Left renal cortex interstitium (tissue), 4 donors: ENCODE measurements at places on chromosomes 5 and 9.

DNA sequence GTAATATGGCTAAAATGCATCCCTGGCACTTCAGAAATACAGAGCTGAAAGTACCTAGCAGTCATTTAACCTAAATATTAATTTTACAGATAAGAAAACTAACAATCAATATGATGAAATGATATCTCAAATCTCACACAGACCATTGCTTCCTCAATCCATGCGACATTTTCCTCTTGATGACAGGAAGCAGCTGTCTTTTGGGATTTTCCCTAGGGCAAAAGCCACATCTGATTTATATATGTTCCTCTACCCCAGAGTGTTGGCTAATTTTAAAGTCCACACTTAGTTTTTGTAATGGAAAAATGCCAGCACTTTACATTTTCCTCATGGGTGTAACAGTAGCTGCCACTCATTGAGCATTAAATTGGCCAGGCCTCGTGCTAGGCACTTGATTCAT is 47.7 kb upstream of the ITGA1 start:
- DNase-seq: no peak

GRCh38 chr5:107294669-107295068 is 376.1 kb downstream of the EFNA5 start:
- no peak for DNase-seq

DNA sequence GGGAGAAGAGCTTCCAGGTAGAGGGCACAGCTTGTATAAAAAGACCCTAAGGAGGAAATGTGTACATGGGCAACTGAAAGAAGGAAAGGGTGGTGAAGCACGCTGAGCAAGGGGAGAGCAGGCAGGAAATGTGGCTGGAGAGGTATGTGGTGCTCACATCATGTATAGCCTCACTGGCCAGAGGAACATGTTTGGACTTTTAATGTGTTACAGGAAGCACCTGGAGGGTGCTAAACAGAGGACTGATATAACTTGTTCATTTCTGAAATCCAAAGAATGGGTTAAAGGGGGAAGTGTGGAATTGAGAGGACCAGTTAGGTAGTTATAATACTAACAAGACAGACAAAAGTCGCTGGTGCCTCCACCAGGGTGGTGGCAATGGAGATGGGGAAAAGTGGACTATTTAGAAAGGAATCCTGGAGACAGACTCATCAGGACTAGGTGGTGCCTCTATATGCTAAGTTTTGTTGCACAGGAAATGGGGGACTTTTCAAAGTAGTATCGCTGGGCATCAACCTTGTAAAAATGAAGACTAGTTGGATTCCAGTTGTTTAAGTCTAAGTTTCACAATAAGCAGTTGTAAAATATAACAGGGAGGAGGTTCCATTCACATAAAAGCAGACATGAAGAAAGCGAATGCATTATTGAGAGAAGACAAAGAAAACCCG is 63.1 kb upstream of the CD180 start:
- DNase-seq: no peak

DNA sequence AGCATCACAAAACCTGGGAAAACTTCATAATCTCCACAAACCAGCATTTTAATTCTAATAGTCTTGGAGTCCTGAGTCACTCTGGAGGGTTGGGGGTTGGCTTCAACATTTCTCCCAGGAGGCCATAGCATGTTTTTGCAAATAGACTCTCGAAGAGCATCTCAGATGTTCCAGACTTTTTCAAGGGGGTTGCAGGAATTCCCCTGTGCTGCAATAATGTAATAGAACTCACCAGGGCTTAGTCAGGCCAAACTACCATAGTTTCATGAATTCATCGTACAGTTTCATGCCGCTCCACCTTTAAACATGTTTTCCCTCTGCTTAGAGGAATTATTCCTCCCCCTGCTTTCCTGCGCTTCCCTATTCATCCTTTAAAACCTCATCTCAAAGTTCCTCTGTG is 499.5 kb upstream of the KLF4 start:
- no peak for DNase-seq

- no peak for DNase-seq
These were observed 1.5 kb upstream of the PTGES2 start for GRCh38 chr9:128128836-128129590.

GRCh38 chr9:115416299-115416698 is 298.3 kb upstream of the TNC start:
- no peak for DNase-seq
